ENCODE measurements at places on chromosomes 6 and 20.
A peak's percentile ranks its signal among the peaks of the same experiment; 100 is the strongest.

GRCh38 chr6:26318459-26319404, 46.3 kb upstream of the BTN3A2 start:
- DNase-seq = no peak

DNA sequence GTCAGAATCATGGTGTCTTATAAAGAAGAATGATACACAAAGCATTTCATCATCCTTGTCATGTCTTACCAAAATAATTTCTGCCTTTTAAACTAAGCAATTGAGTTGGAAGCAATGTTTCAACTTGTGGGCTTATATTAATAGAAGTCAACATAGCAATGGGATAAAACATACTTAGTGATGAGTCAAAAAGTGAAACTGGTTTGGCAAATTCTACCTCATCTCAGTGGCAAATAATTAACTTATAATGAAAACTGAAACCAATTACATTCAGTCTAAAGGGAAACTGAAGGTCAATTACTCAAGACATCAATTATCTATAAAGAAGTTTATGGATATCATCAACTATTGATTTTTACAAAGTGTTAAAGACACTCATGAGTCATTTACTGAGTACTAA, 463.8 kb downstream of the BMP2 start:
- no peak for DNase-seq

GRCh38 chr6:83960664-83961063, 72.9 kb upstream of the MRAP2 start:
- no peak for DNase-seq

GRCh38 chr20:10674684-10675449, 1.1 kb upstream of the JAG1 start:
- DNase-seq = peak; percentile 19

DNA sequence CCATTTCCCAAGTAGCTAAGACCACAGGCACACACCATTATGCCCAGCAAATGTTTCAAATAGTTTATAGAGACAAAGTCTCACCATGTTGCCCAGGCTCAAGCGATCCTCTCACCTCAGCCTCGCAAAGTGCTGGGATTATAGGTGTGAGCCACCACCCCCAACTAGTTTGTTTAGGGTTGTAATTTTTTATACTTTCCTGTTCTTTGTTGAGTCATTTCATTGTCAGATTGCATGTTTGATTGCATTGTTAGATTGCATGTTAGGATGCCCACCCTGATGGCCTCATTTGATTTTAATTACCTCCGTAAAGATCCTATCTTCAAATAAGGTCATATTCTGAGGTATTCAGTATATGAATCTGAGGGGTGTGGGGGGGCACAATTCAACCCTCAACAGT, 73.3 kb upstream of the SASH1 start:
- no peak for DNase-seq

GRCh38 chr20:24027229-24027628, 38.6 kb upstream of the GGTLC1 start:
- peak; percentile 52 for DNase-seq

- no peak for DNase-seq
These were observed 206.0 kb downstream of the EYS start for GRCh38 chr6:65501045-65501444.

GRCh38 chr6:161362266-161362665, 88.4 kb upstream of the AGPAT4 start:
- DNase-seq = no peak

- DNase-seq = no peak
These were observed 195.9 kb downstream of the TENT5A start for GRCh38 chr6:81556551-81556950.

DNA sequence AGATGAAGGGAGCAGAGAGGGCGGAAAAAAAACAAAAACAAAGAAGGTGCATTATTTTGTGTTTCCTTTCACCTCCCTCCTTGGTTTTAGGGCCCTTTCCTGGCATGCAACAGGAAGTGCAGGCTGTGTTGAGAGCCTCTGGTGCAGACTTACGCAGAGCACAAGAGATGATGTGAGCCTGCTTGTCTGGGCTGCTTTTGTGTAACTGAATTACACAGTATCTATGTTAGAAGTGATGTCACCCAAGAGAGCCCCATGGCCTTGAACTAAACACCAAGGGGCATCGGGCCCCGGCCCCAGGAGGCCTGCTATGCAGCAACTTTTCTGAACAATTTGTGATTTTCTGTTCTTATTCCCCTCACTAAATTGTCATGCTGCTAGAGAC, 25.5 kb downstream of the GNAS start:
- no peak for DNase-seq

DNA sequence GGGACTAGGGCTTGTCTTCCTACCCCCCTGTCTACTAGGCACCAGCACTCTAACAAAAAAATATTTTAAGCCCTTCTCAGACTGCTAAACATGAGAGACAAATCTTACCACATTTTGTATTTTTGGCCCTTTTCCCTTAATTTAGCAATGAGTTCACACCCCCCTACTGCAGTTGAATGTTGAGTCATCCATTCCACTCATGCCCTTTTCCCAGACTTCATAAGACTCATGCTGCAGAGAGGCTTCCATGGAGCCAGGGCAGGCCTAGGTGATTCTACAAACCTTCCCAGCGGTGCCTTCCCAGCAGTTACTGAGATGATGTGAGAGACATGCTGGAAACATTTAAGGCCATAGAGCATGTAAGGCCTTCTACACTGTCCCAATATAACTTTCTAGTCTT, 53.9 kb downstream of the PXDC1 start:
- DNase-seq = no peak

- no peak for DNase-seq
These were observed 94.7 kb upstream of the SNX9 start for GRCh38 chr6:157728183-157728881.

- DNase-seq = no peak
These were observed 301.1 kb upstream of the RNF217 start for GRCh38 chr6:124661097-124661661.

DNA sequence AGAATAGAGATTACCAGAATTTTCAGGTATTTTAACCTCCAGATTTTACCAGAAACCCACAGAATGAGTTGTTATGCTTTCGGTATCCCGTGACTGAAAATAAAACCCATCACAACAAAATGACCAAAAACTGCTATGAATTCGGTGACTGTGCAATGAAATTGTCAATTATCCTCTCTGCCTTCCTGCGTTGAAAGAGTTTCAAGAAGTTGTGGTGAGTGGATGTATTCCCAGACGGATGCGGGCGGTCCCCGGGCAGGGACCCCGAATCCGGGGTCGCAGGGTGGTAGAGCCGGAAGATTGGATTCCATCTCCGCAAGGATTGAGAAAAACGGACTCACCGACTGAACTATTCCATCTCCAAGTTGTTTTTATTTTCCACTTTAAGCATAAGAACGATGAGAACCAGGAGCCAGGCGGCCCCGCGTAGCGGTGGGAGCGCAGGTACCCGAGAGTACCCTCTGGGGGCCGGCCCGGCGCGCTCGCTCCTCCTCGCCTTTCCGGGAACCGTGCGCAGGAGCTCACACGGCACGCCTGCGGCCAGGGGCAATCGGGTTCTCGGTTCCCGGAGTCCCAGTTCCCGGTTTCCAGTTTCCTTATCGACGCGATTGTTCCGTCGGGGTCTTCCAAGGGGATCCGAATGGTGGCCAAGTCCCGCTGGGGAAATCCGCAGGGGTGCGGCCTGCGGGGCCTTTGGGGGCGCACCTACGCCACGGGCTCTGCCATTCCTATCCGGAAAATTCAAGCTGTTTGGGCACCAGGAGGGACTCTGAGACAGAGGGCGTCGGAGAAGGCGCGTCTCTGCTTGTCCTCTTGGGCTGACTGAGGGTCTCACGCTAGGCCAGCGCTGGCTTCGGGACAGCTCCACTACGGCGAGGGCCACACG, 104.9 kb upstream of the PRDM1 start:
- DNase-seq = peak; percentile 39

GRCh38 chr20:61424011-61424627, 172.1 kb downstream of the CDH4 start:
- DNase-seq = no peak

DNA sequence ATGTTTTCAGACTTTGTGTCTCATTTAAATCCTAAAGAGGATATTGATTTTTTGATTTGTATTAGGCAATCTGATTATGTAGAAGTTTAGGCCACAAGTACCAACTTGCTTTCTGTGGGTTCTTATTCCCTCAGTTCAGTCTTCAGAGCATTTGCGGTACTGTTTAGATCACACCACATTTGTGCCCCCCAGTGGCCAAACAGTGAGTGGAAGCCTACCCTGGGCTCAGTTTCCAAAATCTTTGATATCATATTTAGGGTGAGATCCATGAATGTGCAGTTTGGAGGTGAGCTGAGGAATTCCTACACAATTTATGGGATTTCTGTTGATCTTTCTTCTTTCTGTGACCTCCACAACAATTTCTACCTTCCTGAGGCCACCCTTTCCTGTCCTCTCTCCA, 92.3 kb upstream of the FUT9 start:
- no peak for DNase-seq

- no peak for DNase-seq
These were observed 98.0 kb downstream of the RPP40 start for GRCh38 chr6:4905826-4906225.

GRCh38 chr6:11727998-11728961, 50.3 kb downstream of the ADTRP start:
- peak; percentile 14 for DNase-seq

- no peak for DNase-seq
These were observed 74.7 kb upstream of the CITED2 start for GRCh38 chr6:139448998-139449610.

DNA sequence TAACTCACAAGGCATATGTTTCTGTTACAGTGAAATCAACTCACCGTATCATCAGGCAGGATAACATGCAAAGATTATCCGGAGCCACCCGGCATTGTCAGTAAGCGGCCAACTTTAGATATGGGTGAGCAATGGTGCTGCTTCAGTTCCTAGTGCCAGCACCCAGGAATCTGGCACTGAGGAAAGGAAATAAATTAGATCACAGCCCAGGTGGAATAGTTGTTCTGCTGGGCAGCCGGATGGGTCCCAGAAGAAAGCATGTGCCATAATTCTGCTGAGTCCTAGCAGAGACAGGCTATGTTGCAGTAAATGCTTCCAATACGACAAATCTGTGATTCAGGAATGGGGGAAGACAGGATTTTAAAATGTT, 183.6 kb upstream of the SPTLC3 start:
- no peak for DNase-seq

DNA sequence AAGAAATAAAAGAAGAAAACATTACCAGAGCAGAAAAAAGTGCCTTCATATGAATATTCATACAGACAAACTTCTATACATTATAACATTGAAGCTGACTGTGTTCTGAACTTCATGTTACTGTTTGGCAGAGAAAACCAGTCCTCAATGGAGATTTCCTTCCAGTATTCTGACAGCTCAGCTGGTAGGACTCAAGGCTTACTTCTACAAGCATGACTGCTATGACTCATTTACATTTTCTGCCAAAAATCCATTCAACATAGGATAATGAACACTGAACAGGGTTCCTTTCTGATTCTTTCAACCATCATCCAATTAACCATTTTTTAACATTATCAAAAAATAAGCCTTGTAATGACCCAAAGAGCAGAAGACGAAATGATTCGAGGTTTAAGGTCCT, 25.4 kb downstream of the COL9A1 start:
- DNase-seq = no peak

DNA sequence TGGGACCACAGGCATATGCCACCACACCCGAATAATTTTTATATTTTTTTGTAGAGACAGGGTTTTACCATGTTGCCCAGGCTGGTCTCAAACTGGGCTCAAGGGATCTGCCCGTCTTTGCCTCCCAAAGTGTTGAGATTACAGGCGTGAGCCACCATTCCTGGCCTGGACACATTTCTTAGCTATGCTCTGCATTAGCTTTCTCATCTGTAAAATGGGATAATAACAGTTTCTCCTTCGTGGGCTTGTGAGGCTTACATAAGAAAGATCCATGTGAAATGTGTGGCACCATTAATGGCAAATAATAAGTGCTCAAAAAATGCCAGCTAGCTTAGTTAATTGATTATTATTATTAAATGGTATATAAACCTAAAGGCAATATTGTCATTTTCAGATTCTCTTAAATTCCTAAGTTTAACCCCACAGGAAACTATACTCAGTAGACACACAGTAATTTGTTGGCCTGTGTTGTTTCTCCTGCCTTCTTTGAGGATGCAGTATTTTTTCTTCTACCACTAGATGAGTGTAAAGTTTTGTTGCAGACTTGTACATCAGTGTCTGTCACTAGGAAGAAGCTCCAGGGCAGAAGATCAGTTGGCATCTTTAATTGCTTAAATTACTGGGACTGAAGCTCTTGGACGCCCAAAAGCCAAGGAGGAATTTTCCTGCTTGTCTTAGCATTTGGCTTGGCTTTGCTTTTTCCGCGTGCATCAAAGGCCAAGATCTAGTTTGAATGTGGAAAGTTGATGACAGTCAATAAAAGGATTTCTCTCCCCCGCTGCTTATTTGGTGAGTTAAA, 162.3 kb upstream of the ZNF217 start:
- DNase-seq = no peak

- DNase-seq = no peak
These were observed 81.9 kb downstream of the PLCB1 start for GRCh38 chr20:8213831-8214587.

DNA sequence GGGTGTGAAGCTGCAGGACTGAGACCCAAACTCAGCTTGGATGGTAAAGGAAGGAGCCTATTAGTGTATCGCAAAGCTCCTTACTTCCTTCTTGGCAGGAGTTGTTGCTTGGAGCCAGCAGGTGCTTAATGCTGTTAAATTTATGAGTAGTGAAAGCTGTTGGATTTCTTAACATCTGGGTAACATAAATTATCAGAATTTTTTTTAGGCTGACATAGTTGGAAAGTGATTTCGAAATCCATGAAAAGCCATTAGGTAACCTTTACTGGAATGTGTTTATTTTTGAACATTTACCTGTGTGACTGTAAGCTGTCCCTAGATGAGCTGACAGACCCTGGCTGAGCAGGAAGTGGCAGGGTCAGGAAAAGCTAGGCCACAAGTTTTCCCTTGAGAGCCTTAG, 470.4 kb upstream of the SLC35B3 start:
- no peak for DNase-seq

DNA sequence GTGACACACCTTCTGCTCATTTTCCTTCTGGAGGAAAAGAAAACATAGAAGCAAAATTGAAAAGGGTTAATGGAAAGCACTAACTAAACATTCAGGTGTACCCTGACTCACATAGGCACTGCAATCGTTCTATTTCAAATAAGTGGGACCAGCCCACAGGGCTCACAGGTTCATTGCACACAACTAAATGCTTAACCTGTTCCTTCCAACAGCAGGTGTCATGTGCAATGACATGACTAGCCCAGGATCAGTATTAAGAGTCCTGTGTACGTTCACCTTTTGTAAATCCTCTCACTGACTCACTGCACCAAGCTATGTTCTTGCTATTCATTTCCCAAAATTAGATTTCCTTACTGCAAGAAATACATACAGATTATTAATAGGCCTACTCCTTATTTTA, 151.3 kb downstream of the GMPR start:
- DNase-seq = no peak

- DNase-seq = peak; percentile 9
These were observed 58.2 kb upstream of the NKX2-2 start for GRCh38 chr20:21571841-21572690.

GRCh38 chr6:48986845-48987244, 476.2 kb downstream of the MMUT start:
- DNase-seq = no peak
